Stimulated activated CD4-positive, alpha-beta T cell treated with anti-CD3 and anti-CD28 coated beads, Interleukin-15, amount 100 ng/mL, for 48 hours (primary cell): ENCODE measurements at places on chromosomes 11 and 22.

- no peak for DNase-seq
Measured at GRCh38 chr11:127039591-127039990, 39.0 kb upstream of the KIRREL3 start.

DNA sequence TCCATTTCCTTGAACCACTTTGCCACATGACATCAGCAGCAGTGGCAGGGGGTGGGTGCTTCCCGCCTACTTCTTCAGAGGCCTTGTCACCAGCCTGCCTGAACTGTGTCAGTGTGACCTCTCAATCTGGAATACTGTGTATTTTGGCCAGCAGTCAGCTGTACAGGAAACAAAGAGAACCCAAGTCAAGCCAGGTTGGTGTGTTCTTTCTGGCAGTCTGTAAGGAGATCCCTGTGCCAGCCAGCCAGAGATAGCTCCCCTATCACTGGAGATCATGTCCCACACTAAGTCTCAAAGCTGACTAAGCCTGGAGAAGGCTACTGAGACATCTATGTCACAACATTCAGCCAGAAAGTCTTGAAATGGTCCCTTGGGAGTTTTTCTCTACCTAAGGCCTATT lies 142.1 kb downstream of the TRPC6 start:
- no peak for DNase-seq

DNA sequence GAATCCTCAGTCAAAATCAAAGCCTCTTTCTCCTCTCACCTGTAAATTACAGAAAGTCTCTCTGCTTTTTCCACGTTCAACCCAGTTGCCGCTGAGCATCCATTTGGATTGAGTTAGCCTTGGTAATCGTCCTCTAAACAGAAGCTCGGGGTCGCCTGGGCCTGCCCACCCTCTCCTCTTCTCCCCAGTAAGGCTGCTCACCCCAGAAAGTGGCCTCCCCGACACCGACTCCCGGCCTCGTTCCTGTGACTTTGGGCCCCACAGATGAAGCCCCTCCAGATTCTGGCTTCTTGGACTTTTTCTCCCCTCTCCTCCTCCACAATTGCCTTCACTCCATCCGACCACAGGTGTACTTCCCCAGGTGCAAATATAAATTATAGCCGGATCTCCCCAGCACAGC lies 1500.0 kb downstream of the BRD1 start:
- no peak for DNase-seq

- no peak for DNase-seq
Measured at GRCh38 chr11:41612415-41612814, 153.0 kb upstream of the LRRC4C start.

DNA sequence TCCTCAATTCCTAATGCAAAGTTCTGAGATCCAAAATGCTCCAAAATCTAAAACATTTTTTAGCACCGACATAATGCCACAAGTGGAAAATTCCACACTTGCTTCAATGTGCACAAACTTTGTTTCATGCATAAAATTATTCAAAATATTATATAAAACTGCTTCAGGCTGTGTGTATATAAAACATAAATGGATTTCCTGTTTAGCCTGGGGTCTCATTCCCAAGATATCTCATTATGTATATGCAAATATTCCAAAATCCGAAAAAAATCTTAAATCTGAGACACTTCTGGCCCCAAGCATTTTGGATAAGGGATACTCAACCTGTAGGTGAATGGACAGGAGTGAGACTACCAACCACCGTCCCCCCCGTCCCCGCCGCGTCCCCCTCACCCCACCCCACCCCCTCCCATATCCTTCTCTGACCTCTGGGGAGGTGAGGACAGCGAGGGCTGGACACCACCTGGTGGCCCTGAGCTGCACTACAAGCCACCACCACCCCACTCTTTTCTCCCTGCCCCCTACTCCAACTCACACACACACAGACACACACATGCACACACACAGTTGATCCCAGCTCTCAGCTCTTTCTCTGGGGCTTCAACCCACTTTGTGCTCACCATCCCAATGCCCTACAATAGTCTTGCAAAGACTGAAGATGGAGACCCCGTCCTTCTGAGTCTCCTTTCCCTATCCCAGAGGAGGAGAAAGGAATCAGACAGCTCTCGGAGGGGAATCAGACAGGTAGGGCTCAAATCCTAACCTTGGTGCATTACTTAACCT lies 101.0 kb downstream of the PDE2A start:
- DNase-seq, result no peak

DNA sequence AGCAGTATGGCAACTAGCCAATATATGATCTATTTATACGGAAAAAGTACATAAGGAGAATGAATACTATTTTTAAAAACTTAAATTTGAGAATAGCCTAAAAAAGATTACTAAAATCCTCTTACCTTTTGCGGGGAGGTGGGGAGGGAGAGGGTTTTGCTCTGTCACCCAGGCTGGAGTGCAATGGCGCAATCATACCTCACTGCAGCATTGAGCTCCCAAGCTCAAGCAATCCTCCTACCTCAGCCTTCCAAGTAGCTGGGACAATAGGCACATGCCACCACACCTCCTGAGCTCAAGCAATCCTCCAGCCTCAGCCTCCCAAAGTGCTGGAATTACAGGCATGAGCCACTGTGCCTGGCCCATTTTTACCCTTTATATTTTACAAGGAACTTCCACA lies 82.0 kb downstream of the TTC28 start:
- no peak for DNase-seq

DNA sequence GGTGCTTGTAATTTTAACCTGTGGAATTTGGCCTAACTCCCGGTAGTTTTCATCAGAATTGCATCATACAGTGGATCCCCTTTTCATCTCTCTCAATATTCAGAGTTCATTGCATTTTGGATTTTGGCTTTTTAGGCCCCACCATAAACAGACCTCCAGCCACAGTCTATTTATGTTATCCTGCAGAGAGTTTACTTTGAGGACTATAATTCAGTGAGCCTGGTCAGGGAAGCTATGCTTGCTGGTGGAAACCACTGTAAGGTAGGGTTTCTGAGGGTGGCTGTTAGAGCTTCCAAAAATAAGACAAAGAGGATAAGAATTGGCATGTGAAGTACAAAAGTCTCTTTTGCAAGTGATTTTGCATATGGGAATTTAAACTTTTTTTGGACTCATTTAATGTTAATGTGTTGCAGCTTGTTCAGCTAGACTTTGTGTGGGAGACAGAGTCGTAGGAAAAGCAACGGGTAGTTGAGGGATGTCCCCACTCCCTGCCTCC lies 34.8 kb upstream of the DDI1 start:
- no peak for DNase-seq

- peak; percentile 15 for DNase-seq
Measured at GRCh38 chr11:63680834-63681320, 423 bp upstream of the RTN3 start.

DNA sequence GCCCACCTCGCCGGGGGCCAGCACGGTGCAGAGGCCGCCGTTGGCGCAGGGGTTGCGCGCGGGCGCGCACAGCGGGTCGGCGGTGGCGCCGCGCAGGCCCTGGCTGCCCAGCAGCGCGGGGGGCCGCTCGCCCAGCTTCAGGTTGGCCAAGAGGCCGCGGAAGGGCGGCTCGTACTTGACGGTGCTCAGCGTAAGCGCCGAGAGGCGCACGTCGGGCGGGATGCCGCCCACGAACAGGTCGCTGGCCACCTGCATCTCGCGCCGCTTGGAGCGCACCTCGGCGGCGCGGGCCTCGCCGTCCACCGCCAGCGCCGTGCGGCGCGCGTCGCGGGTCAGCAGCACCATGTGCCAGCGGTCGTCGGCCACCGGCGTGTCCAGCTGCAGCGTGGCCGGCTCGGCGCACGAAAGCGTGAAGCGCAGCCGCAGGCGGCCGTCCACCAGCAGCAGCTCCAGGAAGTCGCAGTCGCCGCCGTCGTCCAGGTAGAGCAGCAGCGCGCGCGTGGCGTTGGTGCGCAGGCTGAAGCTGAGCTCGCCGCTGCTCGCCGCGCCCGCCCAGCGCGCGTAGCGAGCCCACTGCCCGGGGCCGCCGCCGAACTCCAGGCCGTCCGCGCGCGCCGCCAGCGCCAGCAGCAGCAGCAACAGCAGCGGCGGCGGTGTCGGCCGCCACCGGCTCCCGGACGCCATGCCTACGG lies 9.8 kb downstream of the NRXN2 start:
- no peak for DNase-seq

- no peak for DNase-seq
Measured at GRCh38 chr11:132422722-132423121, 1052.3 kb downstream of the NTM start.

- no peak for DNase-seq
Measured at GRCh38 chr22:40265783-40266182, 80.5 kb upstream of the ADSL start.

DNA sequence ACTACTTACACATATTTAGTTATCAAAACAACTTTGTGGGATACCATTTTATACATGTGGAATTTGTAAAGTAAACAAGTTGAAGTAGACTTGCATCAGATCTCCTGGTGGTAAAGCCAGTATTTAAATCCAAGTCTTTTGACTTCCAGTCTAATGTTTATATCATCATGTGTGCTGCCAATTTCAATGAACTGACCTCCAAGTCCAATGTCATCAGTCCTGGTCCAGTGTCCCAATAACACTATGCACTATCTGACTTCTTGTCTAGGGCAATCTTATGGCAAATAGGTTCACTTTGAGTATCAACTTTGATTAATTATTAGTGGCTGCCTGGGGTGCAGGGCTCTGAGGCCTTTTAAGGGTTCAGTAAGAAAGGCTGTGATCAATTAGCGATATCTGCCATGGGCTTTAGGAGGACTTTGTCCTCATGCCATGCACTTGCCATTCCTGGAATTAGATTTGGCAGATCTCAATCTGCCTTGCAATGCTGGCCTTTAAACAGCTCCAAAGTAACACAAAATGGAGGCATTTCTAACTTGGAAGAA lies 9.6 kb upstream of the PTS start:
- DNase-seq, result no peak

GRCh38 chr22:31126128-31126868 lies 3.5 kb downstream of the INPP5J start:
- no peak for DNase-seq

DNA sequence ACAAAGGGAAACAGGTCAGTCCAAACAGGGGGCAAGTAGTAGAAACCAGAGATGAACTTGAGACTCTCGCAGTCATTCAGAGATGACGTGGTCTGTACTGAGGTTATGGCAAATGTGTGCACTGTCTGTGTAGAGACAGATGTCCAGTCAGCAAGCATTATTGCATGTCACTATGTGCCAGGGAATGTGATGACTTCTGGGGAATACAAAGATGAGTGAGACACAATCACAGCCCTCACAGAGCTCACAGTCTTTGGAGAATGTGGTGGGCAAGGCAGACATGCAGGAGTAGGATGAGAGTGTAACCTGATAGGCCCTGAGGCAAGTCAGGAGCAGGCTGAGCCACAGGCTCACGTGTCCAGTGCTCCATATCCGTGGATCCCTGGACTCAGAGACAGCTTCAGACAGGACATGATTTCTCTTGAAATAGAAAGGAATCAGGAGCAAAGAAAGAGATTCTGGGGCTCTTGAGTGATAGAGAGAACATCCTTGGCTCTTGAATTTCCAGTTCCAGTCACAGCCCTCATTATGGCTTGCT lies 550.7 kb downstream of the ETS1 start:
- no peak for DNase-seq

DNA sequence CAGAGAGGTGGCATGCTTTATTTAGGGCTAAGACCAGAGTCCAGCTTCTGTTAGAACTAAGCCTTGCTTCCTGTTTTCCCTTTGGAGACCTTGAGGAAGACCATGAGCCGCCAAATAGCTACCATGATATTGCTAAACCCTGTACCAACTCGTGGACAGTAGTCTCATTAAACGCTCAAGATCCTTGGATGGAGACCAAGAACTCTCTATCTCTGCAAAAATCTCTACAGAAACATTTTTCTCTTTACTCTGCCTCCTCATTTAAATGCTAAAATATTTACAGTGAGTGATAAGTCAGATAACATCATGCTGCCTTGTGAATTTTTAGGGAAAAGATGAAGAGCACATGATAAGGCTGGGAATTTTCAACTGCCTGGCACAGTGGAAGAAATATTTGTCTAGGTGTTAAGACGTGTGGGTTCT lies 197.8 kb downstream of the MAML2 start:
- no peak for DNase-seq
